Thymus (tissue), 14 donors: ENCODE measurements at places on chromosomes 12 and 14.

DNA sequence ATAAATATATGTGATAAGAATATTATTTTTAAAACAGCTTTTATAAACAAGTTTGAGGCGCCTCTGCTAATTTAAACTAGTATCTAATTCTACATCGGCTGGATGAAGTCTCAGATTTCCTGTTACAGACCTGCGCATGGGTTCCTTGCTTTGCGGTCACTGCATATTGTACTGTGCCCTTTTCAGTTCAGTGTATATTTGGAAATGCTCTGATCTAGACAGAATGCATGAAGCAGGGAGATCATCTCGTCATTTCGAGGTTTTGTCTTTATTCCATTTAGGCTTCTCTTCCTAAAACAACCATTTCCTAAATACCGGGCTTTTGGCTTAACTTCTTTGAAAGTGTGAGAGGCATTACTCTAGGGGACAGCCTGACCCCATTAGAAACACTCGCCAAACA is 25.6 kb downstream of the CRACR2A start:
- DNase-seq: no peak

DNA sequence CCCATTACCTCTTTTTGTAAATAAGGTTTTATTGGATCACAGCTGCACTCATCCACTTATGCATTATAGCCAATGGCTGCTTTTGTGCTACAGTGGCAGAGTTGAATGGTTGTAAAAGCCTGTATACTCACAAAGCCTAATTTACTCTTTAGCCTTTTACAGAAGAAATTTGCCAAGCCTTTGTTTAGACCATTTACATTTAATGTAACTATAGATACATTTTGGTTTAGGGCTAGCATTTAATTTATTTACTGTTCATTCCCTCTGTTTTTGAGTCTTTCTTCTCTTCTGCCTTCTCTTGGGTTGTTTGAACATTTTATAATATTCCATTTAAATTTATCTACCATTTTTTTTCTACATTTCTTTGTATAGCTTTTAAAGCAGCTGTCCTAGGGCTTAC is 217.1 kb upstream of the AMIGO2 start:
- no peak for DNase-seq

DNA sequence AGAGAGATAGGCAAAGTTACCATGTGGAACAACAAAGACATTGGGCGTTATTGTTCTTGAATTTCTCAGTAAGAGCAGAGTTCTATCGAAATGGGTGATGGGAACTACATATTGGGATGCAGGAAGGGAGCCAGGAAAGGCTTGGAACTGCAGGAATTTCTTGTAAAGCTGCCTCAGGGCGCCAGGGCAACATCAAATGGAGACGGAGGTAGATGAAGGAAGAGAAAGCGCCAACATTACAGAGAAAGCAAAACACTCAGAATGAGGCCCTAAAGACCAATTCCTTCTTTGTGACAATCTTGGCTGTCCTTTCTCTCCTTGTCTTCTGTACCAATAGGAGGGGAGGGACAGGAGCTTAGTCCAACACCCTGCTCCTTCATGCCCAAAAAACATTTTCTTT is 148.4 kb downstream of the RPAP3 start:
- DNase-seq: no peak

GRCh38 chr12:122659579-122659978 is 43.6 kb downstream of the HCAR2 start:
- DNase-seq: no peak

- no peak for DNase-seq
Measured at GRCh38 chr12:27201169-27201568, 42.9 kb upstream of the STK38L start.

DNA sequence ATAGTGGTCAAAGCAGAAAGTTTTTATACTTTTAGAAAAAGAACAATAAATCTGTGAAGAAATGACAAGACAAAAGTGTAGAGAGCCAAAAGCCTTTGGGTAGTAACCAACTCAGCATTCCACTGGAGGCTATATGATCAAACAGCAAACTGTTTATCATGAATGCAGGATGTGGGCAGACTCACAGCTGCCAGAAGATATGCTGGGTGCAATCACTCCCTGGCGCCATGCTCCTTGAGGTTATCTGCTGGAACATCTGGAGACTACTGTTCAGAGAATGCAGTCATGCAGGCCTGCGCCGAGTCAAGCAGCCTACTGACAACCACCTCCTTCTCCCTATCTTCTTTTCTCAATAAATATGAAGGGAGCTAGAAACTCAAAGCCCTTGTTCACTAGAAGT is 49.0 kb upstream of the SLC8A3 start:
- DNase-seq: no peak
